ENCODE measurements at places on chromosomes 2 and 18.
A peak's percentile ranks its signal among the peaks of the same experiment; 100 is the strongest.

- no peak for DNase-seq
Observed at GRCh38 chr2:23867449-23867848, 59.5 kb downstream of the ATAD2B start.

- DNase-seq = no peak
Observed at GRCh38 chr18:57854726-57855125, 51.6 kb upstream of the ATP8B1 start.

GRCh38 chr18:7017013-7017412 lies 100.6 kb downstream of the LAMA1 start:
- no peak for DNase-seq

- DNase-seq = no peak
Observed at GRCh38 chr2:68425503-68425902, 41.6 kb downstream of the FBXO48 start.

DNA sequence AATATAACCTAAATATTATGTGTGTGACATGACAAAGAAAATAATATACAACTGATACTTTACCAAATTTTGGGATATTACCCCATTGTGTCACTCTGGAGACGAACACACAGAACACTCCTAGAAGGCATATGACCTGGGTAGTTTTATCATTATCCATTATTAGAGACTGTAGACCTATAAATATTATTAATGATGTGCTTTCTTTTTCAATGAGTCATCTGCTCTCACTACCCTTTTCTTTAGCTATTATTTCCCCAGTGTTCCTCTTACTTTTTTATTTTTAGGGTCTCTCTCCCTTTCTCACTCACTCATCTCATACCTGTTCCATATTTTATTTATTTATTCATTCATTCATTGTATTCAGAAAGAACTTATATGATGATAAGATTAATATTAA lies 143.3 kb upstream of the ITGA4 start:
- no peak for DNase-seq

DNA sequence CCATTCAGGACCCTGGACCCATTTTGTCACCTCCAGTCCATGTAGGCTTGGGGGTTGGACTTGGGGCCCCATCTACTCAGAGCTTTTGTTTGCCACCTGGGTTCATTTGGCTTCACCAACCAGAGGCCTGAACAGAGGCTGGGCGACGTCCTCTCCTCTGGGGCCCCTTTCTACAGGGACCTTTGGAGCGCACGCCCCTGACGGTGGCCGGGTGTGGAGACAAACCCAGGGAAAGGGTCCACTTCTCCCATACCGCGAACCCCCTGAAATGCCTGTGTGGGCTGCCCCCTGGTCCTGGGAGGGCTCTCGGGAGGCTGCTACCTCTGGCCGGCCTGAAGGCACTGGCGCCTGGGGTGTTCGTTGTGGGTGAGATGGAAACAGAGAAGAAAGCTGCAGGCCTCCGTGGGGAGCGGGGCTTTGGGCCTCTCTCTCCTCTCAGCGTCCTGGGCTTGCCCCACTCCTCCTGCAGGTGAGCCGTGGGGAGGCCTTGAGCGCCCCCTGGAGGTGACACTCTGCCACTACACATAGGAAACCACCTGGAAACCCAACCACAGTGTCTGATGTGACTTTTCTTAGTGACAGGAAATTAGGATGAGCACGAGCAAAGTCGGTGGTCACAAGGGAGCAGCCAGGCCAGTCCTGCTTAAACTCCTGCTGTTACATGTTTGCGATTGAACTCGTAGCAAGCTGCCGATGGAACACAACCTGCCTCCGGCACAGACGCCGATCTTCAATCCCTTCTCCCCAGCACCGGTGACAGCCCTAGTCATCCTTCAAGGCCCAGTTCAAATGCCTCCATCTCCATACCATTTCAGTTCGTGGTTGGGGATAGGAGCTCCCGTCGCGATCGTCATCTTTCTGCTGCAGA lies 12.0 kb upstream of the NTSR2 start:
- peak; percentile 57 for DNase-seq

DNA sequence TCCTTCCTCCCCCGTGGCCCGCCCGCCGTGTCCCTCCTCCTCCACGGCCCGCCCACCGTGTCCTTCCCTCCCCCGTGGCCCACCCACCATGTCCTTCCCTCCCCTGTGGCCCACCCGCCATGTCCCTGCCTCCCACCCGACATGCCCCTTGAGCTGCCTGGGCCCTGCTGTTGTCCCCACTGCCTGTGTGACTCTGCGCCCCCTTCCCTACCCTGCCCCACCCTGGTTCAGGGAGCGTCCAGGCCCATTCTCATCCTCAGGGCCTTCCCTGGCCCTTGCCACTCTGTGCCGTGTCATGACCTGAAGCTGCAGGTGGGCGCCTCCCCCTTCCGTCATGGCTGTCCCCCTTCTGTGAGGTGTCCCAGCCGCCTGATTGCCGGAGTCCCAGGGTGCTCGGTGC lies 20.7 kb downstream of the D2HGDH start:
- DNase-seq = no peak

GRCh38 chr2:168652997-168653921 lies 149.2 kb upstream of the NOSTRIN start:
- DNase-seq = no peak

- no peak for DNase-seq
Observed at GRCh38 chr2:223921204-223921603, 23.9 kb downstream of the WDFY1 start.

- peak; percentile 84 for DNase-seq
Observed at GRCh38 chr2:97870396-97870843, 125.3 kb downstream of the TMEM131 start.

DNA sequence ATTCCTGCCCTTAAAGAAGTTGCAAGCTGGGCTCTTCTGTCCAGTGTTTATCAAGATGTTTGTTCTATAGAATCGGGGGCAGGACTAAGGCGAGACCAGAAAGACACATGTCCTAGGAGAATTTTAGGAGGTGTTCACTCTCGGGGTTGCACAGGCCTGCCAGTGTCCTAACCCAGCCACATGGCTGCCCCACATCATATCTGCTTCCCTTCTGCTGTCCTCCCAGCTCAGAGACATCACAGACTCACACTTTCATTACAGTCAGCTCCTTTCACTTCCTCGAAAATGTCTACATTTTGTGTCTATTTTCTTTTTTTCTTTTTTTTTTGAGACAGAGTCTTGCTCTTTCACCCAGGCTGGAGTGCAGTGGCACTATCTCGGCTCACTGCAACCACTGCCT lies 10.7 kb upstream of the MRO start:
- DNase-seq = no peak

GRCh38 chr18:57640236-57640635 lies 18.6 kb upstream of the NARS1 start:
- no peak for DNase-seq

- no peak for DNase-seq
Observed at GRCh38 chr2:10536569-10537133, 88.5 kb upstream of the ODC1 start.

GRCh38 chr18:46297124-46297523 lies 192.9 kb downstream of the HAUS1 start:
- no peak for DNase-seq

GRCh38 chr2:98552499-98553179 lies 55.7 kb downstream of the COA5 start:
- DNase-seq = no peak

DNA sequence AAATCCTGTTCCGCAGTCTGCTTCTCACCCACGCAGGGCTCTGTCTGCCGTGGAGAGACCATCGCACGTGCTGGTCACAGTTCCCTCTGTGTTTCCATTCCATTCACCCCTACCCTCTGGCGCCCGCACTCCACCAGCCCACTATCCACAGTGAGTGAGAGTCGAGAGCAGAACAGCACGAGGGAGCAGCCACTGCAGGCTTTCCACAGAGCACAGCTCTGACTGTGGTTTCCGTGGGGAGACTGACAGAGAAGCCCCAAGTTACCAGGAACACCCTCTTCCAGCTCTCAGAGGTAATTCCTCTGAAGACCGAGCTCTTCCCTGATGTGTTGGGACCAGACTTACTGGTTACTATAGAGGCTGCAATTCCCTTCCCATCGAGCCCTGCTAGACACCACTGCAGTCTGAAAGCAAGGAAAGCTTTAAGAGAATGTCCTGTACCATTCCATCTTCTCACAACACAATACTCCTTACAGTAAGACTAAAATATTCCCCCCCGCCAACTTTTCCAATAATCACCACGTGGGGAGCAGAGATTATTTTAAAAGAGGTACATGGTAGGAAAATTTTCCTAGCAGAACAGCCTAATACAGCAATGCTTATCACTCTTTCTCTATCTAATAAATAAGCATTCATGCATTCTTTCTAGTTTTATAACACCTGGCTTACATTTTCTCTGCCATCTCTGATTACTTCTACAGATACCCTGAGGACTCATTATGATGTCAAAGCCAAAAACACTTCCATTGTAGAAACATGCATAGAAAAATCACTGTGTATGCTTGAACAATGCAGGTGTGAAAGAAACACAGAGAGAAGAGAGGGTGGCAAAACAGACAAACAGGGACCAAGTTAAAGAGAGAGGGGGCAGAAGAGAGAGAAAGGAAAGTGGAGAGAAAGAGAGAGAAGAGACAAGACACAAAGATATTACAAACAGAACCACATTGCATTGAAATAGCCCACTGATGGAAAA lies 4.7 kb downstream of the MYT1L start:
- DNase-seq = no peak

DNA sequence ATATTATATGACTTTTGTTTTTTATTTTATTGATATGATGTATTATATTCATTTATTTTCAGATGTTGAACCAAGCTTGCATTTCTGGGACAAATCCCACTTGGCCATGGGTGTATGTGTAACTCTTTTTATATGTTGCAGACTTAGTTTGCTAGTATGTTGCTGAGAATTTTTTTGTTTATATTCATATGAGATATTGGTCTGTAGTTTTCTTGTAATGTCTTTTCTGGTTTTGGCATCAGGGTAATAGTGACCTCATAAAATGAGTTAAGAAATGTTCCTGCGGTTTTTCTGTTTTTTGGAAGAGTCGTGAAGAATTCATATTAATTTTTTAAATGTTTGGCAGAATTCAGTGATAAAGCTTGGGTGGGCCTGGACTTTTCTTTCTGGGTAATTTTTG lies 88.7 kb downstream of the ASB1 start:
- DNase-seq = no peak

DNA sequence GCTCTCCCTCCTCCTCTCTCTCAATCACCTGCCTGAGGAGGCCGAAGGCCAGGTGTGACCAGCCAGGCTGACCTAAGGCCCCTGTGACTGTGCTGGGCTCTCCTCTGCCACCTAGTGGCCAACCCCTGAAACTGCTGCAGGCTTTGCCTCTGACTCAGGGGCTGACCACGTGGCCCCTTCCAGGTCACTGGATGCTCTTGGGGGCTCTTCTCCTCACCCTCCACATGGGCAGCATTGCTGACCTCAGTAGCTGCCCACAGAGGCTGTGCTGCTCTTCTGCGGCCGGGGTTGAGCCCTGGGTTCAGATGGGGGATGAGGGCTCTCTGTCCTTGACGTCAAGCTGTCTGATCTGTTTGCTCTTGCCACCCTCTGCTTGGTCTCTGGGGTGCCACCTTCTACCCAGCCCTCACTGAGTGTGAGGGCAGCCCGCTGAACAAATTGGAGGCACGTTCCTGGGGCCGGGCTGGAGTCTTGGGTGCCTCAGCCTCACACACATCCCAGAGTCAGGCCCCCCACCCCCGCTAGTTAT lies 122.7 kb downstream of the TWIST2 start:
- DNase-seq = peak; percentile 91

GRCh38 chr2:128636802-128637147 lies 318.1 kb upstream of the HS6ST1 start:
- DNase-seq = no peak

GRCh38 chr2:101811226-101812015 lies 113.9 kb downstream of the MAP4K4 start:
- no peak for DNase-seq

DNA sequence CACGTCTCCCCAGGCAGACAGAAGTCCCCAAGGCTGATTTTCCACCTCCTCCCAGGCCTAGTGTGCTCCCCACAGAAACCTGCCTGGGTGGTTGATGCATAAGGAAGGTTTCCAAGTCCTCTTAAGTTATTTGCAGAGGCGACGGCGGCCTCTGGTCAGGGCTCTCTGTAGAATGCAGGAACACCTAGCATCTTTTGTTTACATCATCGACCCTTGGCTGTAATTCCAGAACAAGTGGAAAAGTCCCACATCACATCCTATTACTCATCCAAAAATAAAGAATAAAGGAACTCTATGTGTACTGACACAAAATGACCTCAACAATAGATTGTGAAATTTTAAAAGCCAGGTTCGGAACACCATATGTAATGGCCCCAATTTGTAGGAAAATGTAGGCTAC lies 211.1 kb downstream of the ALPK2 start:
- DNase-seq = no peak

- DNase-seq = no peak
Observed at GRCh38 chr18:58559427-58560186, 69.3 kb downstream of the ALPK2 start.

GRCh38 chr2:67825476-67825875 lies 237.3 kb downstream of the C1D start:
- DNase-seq = peak; percentile 22

- DNase-seq = no peak
Observed at GRCh38 chr18:74507927-74508326, 11.8 kb downstream of the CNDP2 start.

- no peak for DNase-seq
Observed at GRCh38 chr2:44163777-44164176, 4.9 kb upstream of the PPM1B start.

GRCh38 chr2:158457092-158457825 lies 507 bp downstream of the PKP4 start:
- DNase-seq = peak; percentile 67

GRCh38 chr18:35283923-35284794 lies 5.9 kb downstream of the ZSCAN30 start:
- DNase-seq = no peak

DNA sequence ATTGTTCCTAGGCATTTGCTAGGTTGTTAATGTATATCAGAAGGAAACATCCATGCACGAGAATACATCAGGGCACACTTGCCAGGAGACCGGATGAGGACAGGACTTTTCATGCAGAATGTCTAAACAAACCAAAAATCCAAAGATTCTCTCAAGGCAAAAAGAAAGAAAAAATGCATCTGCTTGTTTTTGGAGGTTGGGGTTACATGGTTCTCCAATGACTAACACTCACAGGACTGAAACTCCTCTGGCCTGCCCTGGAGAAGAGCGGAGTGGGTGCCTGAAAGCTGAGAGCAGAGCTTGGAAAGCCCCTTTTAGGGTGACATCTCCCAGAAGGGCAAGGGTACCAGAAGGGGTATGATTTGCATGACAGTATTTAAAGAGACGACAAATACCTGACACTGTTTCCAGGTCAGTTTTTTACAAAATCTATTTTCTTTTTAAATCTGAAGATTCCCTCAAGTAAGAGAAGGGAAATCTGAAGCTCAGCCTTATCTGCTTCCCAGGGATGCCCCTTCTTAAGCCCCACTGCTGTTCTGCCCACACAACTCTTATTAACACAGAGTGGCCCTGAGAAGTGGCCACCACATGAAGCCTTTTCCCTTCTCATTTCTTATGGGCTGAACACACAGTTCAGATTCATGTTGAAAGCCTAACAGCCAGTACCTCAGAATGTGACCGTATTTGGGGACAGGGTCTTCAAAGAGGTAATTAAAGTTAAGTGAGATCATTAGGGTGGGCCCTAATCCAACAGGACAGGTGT lies 216.4 kb downstream of the STK39 start:
- DNase-seq = peak; percentile 70

- no peak for DNase-seq
Observed at GRCh38 chr18:44687421-44687820, 6.7 kb downstream of the SETBP1 start.

- no peak for DNase-seq
Observed at GRCh38 chr2:239398521-239398921, 2.3 kb downstream of the HDAC4 start.

All from AG20443 (cell line).